ENCODE measurements at places on chromosomes 16 and 17.

DNA sequence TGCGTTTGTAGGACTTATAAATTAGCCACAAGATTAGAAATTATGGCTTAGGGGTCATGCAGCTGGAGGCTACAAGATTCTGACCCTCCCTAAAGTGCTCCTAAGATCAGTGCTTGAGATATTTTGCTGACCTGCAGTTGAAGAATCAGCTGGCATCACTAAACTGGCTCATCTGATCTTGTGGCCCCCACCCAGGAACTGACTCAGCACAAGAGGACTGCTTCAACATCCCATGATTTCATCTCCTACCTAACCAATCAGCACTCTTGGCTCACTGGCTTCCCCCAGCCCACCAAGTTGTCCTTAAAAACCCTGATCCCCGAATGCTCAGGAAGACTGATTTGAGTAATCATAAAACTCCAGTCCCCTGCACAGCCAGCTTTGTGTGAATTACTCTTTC, 86.4 kb upstream of the ERCC4 start:
- no peak for DNase-seq

DNA sequence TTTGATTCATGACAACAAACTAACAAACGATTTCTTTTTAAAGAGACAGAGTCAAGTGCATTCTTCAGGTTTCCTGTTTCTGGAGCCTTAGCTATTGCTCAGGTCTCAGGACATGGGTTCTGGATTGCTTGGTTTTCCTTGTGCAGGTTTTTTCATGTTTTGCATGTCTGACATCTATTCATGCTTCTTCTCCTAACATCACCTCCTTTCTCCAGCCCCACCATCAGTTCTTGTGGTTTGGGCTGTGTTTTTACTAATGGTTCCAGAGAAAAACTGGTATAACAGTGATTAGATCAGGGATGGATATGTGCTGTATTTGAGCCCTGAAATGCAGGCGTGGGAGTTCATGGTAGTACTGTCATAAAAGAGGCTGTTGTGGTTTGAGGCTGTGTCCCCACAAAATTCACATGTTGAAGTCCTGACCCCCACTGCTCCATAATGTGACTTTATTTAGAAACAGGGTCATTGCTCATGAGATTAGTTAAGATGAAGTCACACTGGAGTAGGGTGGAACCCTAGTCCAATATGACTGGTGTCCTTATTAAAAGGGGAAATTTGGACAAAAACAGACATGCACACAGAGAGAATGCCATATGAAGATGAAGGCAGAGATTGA, 67.9 kb downstream of the IRX6 start:
- DNase-seq = no peak

GRCh38 chr17:43994272-43995149, 9.9 kb upstream of the NAGS start:
- DNase-seq = peak; percentile 55

- no peak for DNase-seq
These were observed 3.9 kb upstream of the HEXIM1 start for GRCh38 chr17:45144199-45145034.

GRCh38 chr17:62162898-62163297, 97.8 kb upstream of the MED13 start:
- no peak for DNase-seq

- DNase-seq = no peak
These were observed 63.2 kb downstream of the ABR start for GRCh38 chr17:1116602-1117001.

DNA sequence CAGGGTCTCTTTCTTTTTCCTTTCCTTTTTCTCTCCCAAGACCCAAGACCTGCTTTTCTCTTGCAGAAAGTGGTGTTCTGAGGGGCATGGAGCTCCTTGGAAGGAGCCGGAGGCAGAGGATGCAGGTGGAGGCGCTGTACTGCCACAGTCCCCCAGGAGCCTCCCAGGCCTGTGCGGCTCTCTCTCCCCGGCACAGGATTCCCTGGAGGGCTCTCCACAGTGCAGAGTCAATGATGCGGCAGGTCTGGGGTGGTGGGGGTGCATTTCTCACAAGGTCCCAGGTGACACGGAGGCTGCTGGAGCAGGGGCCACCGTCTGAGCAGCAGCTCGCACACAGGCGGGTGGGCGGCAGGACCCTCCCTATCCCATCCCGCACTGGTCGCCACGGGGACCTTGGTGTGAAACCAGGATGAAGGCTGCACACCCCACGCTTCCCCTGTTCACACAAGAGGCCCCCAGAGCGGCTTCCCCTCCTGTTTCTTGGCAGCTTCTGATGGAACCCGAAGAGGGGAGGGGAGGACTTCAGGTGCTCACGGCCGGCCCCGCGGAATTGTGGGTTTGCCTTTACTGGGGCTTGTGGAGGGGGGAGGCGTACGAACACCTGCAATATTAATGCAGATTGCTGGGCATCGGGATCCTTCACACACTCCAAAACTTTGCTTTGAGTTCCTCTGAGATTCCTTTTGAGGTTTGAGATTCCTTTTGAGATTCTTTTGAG, 186.9 kb downstream of the ENGASE start:
- no peak for DNase-seq

- DNase-seq = no peak
These were observed 10.3 kb downstream of the DNAH2 start for GRCh38 chr17:7727886-7728285.

- DNase-seq = no peak
These were observed 824 bp upstream of the FBXL16 start for GRCh38 chr16:706189-707061.

GRCh38 chr16:8753416-8754054, 43.9 kb downstream of the TMEM186 start:
- DNase-seq = no peak

- DNase-seq = no peak
These were observed 7.7 kb downstream of the CEP295NL start for GRCh38 chr17:78895322-78895721.

DNA sequence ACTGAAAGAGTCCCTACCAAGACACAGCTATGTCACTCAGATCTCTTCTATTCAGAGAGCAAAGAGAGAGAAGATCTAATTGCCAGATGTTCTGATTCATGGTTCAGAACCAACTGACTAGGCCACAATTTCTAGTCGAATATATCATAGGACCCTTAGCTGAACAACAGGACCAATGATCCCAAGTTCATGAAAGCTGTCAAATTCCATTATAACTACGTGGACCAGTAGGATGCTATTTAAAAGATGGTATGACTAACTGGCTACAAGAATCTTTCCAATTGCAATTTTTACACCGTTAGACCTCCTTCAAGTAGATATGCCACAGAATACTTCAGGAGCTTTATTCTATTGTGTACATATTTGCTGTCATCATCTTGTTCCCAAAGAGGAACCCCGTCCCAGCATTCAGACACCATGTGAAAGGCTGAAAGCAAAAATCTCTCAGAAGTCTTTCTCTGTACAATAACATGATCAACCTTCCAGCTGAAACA, 26.0 kb downstream of the DCUN1D3 start:
- DNase-seq = no peak

DNA sequence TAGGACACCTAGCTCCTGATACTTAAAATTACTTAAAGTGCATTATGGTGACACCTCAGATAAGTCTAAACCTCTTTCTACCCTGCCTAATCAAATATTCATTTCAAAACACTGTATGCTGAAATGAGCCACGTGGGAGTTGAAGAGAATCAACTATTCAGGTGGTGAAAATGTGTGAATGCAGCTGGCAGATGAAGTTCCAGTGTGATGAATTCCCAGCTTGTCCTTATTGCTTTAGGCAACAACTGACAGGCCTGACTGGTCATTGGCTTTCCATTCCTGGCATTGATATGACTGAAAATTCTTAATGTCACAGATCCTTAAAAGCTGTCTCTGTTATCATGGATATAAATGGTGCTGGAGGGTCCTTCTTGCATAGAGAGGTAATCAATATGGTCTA, 301.9 kb upstream of the TBX2 start:
- no peak for DNase-seq

DNA sequence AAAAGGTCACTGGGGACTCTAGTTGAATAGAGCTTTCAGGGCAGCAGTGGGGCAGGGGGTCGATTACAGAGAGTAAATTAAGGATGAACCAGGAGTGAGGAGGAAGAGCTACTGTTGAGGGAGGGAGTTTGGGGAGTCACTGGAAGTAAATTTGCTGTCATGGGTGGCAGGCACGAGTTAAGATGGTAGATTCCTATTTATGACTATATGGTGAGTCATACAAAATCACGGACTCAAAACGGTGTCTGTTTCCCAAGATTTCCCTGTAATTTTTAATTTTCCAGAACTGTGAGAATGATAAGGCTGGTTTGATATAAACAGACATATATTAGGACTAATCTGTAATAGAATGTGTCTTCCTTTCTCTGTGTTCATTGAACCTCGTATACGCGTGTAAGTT, 287.6 kb upstream of the GOT2 start:
- DNase-seq = no peak

DNA sequence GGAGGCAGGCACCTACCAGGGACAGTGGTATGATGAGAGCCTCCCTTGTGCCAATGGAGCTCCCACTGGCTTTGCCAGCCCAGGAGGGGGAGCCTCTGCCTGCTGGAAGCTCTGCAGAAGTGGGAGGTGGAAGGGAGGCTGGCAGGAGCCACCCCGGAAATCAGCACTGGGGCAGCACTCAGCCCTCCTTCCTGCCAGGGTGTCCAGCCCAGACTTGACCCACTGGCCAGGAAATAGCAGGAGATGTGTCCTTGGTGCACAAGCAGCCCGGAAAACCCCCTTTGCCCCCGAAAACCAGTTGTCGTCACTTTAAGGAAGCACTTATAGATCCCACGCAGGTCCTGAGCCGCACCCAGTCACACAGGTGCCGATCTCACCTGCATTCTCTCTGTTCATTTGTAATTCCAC, 49.3 kb upstream of the CACNG4 start:
- DNase-seq = no peak

DNA sequence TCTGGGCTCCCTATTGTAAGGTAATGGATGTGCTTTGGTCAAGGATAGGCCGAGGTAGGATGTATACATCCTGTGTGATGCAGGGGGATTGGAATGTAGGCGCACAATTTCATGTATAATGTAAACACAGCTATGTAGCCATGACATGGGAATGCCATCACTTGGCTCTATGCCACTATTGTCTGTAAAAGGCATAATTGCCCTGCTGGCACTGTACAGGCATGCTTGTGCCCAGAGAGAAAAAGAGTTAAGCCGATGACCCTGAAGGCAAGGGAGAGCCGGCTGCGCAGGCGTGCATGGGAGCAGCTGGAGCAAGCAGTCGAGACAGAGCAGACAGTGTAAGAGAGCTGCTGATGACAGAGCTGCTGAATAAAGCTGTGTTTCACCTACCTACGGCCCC, 212.5 kb upstream of the CPHXL start:
- no peak for DNase-seq

- no peak for DNase-seq
These were observed 42.4 kb downstream of the TMEM235 start for GRCh38 chr17:78273813-78274212.

DNA sequence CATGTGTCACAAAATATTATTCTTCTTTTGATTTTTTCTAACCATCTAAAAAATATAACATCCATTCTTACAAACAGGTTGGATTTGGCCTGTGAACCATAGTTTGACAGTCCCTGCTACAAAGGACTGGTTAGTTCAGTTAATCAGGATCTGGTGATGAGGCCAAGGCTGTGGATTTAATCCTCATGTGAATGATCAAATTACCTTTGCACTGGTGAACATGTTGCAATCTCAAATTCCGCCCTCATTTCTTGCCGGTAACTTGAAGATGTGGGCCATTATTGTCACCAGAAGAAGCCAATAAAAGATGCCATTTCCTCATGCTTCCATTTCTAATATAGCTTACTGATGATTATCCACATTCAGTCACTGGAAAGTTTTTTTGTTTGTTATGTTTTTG, 35.3 kb upstream of the YPEL2 start:
- DNase-seq = no peak

DNA sequence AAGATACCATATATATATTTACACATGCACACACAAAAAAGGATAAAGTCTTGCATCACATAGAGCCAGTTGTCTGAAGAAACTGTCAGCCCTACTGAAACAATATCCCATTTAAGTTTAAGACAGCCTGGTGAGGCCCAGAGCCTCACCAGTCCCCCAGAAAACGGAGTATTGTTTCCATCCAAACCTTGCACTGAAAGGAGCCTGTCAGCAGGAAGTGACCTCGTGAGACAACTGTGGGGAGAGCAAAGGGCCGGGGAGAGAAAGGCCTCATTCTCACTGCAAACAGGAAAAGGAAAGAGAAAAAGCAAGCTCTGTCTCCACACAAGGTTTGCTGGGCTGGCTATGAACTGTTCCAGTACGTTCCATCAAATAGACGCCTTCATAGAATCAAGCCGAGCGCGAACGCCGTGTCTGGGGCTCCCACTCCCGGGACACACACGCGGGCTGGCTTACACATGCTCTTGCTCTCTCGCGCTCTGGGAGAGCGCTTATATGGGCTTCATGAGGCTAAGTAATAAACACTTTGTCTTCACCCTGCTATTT, 44.4 kb upstream of the ZFHX3 start:
- no peak for DNase-seq

- no peak for DNase-seq
These were observed 3.2 kb downstream of the SNTB2 start for GRCh38 chr16:69190046-69190588.

DNA sequence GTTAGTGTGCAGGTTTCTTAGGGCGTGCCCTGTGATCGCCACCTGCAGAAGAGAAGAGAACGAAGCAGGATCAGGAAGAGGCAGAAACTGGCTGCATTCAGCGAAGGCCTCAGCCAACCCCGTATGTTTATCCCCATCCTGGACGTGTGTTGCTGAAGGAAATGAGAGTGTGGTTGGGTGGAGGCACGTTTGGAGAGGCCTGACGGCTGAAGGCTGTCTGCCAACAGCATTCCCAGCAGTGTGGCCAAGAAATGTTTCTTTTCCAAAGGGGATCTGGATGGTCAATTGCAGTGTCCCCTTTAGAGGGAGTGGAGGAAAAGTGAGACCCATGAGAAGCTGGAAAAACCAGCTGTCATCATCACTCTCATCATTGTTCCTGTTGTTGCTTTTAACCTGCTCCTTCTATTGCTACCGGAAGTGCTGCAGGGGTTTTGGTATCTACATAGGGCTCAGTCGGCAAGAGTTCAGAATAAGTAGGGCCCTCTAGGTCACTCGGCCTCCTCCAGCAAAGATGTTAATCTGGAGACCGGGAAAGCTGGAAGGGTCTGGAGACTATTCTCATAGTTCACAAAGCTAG, 46.5 kb upstream of the SLC47A1 start:
- no peak for DNase-seq

GRCh38 chr16:82033683-82034300, 1.3 kb upstream of the HSD17B2 start:
- DNase-seq = no peak

- DNase-seq = no peak
These were observed 4.8 kb upstream of the SEZ6 start for GRCh38 chr17:29010586-29010985.

GRCh38 chr17:34174496-34174895, 80.6 kb upstream of the CCL2 start:
- no peak for DNase-seq

GRCh38 chr16:27108826-27109665, 42.3 kb downstream of the C16orf82 start:
- DNase-seq = no peak

All from stimulated activated CD4-positive, alpha-beta T cell treated with anti-CD3 and anti-CD28 coated beads, TNF-alpha, amount 100 ng/mL, for 1 hour (primary cell).